Sigmoid colon (tissue), 7 donors: ENCODE measurements at places on chromosomes 12 and 14. TPM values are rescaled to one million over a fixed set of nuclear protein-coding genes. Genes with fewer than 3 reads are reported as not detected.

The MYBPC1 gene
- 0.54 TPM for total RNA-seq

The DERA gene
- total RNA-seq, result 46.4 TPM

The C12orf56 gene
- not detected for total RNA-seq

The MUCL1 gene
- not detected for total RNA-seq

The STXBP6 gene
- 14.3 TPM for total RNA-seq

The FAM161B gene
- 3.8 TPM for total RNA-seq

The KERA gene
- not detected for total RNA-seq

The SLC2A13 gene
- total RNA-seq, result 32.3 TPM

The CLEC1A gene
- total RNA-seq, result 4.8 TPM

The SLC4A8 gene
- 0.16 TPM for total RNA-seq

The KCNH3 gene
- not detected for total RNA-seq

The KRT74 gene
- total RNA-seq, result not detected

The SLC5A8 gene
- total RNA-seq, result not detected

The SPPL3 gene
- 17.1 TPM for total RNA-seq

The AMDHD1 gene
- 1.1 TPM for total RNA-seq

The HOXC5 gene
- not detected for total RNA-seq

GRCh38 chr12:123720141-123720814, 8.1 kb downstream of the ATP6V0A2 start:
- no peaks in the 10 kb centered on the region for H3K4me1 ChIP-seq
- no peak overlapping the region for H3K4me3 ChIP-seq
- no peak for DNase-seq
- H3K27ac ChIP-seq, result no peak overlapping the region
- no peaks in the 10 kb centered on the region for H3K27me3 ChIP-seq

GRCh38 chr12:115374480-115375185, 690.7 kb upstream of the TBX3 start:
- no peaks in the 10 kb centered on the region for H3K4me1 ChIP-seq
- no peak overlapping the region for H3K27ac ChIP-seq
- H3K27me3 ChIP-seq, result no peaks in the 10 kb centered on the region

DNA sequence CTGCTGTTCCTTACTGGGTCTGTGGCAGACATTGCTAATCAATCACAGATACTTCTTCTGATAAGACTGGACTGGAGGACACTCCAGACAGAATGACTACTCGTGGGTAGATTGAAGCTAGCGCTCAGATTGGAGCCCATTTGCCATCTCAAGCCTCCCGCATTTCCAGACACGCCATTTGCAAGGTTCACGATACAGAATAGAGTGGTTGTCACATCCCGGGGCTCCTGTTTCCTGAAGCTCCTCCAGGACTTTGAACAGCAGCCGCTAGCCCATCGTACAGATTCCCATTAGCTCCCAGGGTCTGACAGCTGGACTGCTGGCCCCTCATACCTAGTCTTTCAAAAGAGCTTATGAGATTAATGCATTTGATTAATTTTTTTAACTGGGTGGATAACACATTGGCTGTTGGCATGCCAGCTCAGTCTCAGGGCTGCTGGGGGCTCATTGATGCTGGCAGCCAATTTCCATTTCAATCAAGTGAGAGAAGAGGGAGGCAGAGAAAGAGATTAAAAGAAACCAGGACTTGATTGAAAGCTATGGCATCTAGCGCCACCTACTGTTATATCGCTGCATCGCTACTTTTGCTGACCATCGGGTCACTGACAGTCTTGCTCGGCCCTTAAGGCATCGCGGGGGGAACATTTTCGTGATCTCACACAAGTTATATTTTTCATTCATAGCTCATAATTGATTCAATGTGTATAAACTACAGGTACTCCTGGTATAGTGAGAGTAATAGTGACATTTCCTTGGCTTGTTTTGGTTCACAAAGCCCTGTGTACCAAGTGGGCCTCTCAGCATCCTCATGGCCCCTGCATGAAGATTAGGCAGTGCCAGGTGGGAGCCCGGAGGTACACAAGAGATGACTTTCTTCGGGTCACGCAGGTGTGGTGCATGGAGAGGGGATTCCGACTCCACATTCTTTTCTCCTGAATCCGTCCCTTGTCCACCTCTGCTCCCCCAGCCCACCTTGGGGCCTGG, 78.6 kb downstream of the CCDC60 start:
- no peak overlapping the region for H3K4me3 ChIP-seq
- no peaks in the 10 kb centered on the region for H3K36me3 ChIP-seq
- peak overlapping the region; percentile 62 for H3K27ac ChIP-seq
- H3K4me1 ChIP-seq, result peaks cover 20% of the 10 kb centered on the region
- H3K27me3 ChIP-seq, result no peaks in the 10 kb centered on the region

DNA sequence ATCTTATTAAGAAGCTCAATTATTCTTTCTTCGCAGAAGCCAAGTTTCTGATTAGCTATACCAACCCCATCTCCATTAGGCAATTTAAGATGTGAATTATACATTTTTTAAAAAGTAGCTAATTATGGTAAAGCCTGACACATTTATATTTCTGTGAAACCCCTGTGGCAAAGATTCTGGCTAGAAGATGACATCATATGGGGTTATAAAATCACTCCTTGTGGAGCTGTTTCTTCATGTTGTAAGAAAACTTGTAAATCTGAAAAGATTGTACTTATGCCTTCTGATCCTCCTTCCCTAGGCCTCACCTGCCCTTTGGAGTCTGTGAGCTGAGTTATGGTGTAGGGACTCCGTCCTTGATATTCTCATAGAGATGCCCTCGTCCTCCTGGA, 78.1 kb downstream of the CHST11 start:
- H3K4me3 ChIP-seq, result no peak overlapping the region
- H3K27ac ChIP-seq, result no peak overlapping the region
- H3K4me1 ChIP-seq, result no peaks in the 10 kb centered on the region
- DNase-seq, result no peak
- no peaks in the 10 kb centered on the region for H3K36me3 ChIP-seq

DNA sequence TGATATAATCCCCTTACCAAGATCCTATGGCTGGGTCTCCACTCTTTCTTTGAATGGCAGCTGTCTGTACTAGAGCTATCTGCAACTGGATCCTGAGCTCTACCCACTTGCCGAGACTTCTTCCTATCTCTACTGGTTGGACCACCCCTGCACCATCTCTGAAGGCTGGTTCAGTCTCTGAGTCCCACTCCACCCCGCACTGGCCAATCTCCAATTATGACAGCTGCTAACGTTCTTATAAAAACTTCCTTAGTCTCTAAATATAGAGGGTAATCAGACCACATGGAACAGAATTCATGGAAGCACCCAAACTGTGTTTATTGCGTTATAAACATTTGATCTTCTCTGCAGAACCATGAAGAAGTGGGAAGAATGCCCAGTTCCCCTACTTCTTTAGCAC, 186.6 kb upstream of the EEA1 start:
- H3K27me3 ChIP-seq, result no peaks in the 10 kb centered on the region
- peak overlapping the region; percentile 41 for H3K27ac ChIP-seq
- no peak overlapping the region for H3K4me3 ChIP-seq
- no peaks in the 10 kb centered on the region for H3K36me3 ChIP-seq
- H3K4me1 ChIP-seq, result peaks cover 37% of the 10 kb centered on the region
- DNase-seq, result no peak

- no peak overlapping the region for H3K4me3 ChIP-seq
- H3K4me1 ChIP-seq, result peaks cover 6% of the 10 kb centered on the region
- H3K27ac ChIP-seq, result no peak overlapping the region
- no peaks in the 10 kb centered on the region for H3K36me3 ChIP-seq
Measured at GRCh38 chr12:41013881-41014642, 174.1 kb upstream of the PDZRN4 start.

DNA sequence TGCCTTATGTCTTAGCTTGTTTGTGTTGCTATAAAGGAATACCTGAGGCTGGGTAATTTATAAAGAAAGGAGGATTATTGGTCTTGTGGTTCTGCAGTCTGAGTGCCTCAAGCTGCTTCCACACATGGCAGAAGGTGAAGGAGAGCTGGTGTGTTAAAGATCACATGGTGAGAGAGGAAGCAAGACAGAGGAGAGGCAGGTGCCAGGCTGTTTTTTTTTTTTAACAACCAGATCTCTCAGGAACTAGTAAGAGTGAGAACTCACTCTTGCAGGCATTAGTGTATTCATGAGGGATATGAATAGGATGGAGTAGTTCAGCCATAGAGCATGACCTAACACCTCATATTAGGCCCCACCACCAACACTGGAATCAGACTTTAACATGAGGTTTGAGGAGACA, 123.4 kb downstream of the CMAS start:
- H3K27me3 ChIP-seq, result no peaks in the 10 kb centered on the region
- no peak overlapping the region for H3K27ac ChIP-seq
- H3K4me3 ChIP-seq, result no peak overlapping the region

- no peaks in the 10 kb centered on the region for H3K36me3 ChIP-seq
- H3K27me3 ChIP-seq, result no peaks in the 10 kb centered on the region
- DNase-seq, result no peak
- peaks cover 31% of the 10 kb centered on the region for H3K4me1 ChIP-seq
- H3K27ac ChIP-seq, result no peak overlapping the region
- H3K4me3 ChIP-seq, result peak overlapping the region; percentile 1
Measured at GRCh38 chr12:102479099-102479885, 1.1 kb downstream of the IGF1 start.

- DNase-seq, result no peak
- H3K36me3 ChIP-seq, result peaks cover 4% of the 10 kb centered on the region
- no peaks in the 10 kb centered on the region for H3K4me1 ChIP-seq
- H3K4me3 ChIP-seq, result no peak overlapping the region
- H3K27me3 ChIP-seq, result no peaks in the 10 kb centered on the region
Measured at GRCh38 chr12:101793401-101793800, 37.4 kb downstream of the GNPTAB start.

DNA sequence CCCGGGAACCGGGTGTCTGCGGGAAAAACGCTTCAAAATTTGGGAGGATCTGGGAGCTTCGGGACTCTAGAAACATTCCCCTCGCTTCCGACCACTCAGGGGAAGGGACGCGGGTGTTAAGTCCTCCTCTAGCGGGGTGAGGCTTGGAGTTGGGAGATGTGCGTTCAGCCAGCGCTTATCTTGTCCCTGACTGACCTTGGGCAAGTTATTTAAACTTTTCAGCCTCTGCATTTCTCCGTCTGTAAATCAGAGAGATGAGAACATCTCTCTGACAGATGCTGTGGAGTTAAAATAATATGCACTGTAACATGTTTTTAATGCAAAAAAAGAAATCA, 76.9 kb upstream of the ANO4 start:
- no peak overlapping the region for H3K27ac ChIP-seq
- no peaks in the 10 kb centered on the region for H3K4me1 ChIP-seq
- no peak overlapping the region for H3K4me3 ChIP-seq
- DNase-seq, result no peak
